ENCODE measurements at places on chromosomes 11 and 22.

DNA sequence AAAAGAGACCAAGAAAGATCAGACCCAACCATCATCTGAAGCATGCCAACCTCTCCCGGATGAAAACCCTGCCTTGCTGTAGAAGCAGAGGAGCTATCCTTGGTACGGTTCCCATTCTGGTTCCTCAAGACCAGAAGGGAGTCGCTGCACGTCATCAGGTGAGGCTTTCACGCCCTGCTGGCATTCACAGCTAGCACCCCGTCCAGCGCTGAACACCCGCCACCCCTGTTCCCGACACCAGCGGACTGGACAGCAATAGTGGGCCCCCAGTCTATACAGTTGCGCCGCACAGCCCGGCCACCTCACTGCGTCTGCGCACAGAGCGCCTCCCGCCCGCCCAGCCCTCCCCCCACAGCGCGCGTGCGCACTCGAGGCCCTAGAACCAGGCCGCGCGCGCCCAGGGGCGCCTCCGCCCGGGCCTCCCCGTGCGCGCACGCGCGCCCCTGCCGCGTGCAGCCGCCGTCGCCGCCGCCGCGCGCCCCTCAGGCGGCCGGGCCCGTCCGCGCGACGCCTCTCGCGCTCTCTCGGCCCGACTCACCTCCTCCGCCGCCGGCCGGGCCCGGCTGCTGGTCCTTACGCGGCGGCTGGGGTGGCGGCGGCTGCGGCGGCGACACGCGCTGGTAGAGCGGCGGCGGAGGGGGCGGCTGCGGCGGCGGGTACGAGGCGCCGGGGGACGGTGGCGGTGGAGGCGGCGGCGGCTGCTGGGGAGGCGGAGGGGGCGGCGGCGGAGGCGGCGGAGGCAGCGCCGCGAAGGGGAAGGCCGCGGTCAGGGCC lies 706 bp downstream of the SF1 start:
- peak; percentile 68 for DNase-seq

GRCh38 chr11:65573391-65574079 lies 1.2 kb downstream of the FAM89B start:
- no peak for DNase-seq

- no peak for DNase-seq
Observed at GRCh38 chr22:40281717-40282116, 64.6 kb upstream of the ADSL start.

DNA sequence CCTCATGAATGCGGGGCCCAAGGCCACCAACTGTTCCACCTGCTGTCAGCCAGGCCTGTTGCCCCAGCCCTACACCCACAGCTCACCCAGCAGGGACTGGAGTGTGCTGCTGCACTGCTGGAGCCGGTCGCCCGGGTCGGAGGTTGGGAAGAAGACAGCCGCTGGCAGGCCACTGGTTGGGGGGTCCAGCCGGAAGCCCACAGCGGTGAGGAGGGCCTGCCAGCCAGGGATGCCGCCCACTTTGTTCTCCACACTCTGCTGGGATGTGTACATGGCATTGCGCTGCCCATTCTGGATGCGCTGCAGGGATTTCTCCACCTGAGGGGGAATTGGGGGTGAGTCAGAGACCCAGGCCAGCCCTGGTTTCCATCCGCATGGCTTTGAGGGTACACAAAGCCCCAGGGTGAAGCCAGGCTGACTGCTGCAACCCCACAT lies 74.2 kb upstream of the PITPNB start:
- no peak for DNase-seq

GRCh38 chr11:94519478-94520084 lies 7.3 kb downstream of the C11orf97 start:
- no peak for DNase-seq

DNA sequence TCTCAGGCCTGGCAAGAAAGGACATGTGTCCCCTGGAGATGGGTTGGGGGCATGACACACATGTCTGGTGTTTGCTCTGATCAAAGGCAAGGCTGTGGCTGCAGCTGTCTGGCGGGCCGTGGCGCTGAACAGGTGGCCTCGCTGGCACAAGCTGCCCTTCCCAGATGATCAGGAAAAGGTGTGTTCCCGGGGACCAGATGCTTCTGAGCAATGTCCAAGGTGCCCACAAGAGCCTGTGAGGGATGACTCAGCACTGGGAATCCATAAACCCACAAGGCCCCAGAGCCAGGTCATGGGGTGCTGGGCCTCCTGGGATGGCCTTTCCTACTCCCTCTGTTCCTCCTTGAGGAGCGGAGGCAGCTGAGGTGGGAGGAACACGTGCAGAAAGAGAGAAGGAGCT lies 9.7 kb upstream of the LRP5 start:
- no peak for DNase-seq

DNA sequence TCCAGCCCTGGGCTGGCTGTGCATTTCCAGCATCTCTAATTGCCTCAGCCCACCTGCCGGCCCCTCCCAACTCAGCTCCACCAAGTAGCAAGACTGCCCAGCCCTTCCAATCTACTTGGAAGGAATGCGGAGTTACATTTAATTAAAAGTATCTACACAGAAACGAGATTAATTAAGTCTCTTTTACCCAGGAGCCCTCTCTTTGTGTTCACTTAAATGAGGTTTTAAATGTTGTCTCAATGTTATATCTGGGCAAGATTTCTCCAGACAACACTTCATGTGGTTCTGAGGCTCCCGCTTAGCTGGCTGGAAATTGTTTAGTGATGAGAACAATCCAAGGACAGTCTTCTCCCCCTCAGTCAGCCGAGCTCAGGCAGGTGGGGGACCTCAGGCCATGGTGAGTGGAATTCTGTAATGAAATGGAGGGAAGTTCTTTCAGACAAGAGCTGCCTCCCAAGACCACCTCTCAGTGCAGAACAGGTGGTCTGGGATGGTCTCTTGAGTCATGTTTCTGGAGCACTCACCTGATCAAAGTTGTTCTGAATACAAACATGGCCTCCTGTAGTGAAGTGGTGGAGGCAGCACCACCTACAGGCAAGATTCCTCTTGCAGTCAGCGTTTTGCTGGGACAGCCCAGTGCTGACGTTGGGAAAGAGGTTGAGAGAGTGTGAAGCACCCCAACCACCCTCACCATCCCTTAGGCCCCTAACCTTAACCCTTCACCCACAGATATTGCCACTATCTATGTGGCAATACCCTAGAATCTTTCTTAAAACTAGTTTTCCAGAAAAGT lies 371.6 kb downstream of the CADM1 start:
- no peak for DNase-seq

DNA sequence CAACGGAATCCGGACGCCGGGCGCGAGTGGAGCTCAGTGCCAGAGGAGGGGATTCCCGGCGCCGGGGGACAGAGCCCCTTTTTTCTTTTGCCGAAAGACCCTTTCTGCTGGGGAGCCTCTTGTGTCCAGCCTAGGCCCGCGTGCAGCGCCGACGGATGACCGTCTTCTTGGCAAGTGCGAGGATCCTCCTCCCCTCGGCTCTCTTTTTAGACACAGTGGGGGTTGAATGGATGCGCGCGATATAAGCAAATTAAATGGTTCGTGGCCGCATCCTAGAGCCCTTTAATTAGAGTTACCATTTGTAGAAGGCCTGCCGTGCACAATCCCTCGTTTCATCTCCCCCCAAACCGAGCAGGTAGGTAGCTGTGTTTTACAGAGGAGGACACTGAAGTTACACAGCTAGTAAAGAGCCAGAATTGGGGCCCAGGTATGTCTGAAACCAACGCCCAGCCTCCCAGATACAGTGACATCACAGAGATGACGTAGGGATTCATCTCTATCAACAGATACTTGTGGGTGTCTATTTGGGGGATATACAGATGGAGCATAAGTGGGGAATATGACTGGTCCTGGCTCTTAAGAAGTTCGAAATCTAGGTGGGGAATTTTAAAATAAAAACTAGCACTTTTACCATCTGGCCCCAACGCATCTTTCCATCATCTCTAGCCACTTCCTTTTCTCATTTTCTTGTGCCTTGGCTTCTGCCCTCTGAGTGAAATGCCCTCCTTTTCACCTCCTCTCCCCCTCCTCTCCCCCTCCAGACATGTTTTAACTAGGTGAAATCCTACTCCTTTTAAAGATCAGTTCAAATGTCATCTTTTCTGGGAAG lies 875 bp downstream of the TCP11L1 start:
- no peak for DNase-seq

GRCh38 chr11:678297-678696 lies 16.7 kb downstream of the DEAF1 start:
- no peak for DNase-seq

DNA sequence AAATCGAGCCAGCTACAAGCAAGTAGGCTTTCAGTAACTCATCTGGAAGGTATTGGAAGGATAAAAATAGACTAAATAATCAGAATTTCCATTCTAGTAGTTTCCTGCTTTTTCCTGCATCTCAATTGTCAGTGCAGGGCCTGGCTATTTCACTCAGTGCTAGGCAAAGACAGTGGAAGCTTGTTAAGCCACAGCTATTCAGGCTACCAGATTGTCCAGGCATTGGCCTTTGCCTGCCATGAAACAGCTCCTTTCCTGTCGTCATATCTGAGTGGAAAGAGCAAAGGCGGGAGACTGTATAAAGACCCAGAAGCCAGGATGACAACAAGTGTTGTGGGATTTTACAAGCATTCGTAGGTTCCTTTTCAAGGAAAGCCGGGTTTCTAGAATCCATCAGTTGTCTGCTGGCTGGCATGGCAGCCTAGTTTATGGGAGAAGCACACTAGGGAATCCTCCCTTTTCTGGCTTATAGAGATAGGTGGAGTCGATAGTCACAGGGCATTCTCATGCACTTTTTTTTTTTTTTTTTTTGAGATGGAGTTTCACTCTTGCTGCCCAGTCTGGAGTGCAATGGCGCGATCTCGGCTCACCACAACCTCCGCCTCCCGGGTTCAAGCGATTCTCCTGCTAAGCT lies 2.0 kb upstream of the TNRC6B start:
- no peak for DNase-seq

GRCh38 chr11:34972892-34973291 lies 56.5 kb downstream of the PDHX start:
- no peak for DNase-seq

DNA sequence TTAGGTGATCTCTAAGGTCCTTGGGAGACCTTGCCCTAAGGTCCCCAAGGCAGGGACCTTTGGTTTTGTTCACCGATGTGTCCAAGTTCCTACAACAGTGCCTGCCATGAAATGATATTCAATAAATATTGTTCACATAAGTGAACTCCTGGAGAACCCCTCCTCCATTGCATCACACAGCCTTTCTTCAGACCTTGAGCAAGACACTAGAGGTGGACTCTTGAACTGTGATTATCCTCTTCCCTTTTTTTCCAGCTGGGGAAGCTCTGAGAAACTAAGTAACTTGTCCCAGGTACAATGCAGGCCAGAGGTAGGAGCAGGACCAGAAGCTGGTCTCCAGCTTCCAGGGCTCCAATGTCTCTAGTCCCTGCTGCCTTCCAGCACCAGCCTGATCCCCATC lies 76.6 kb upstream of the LMO1 start:
- DNase-seq = no peak

- DNase-seq = peak; percentile 18
Observed at GRCh38 chr11:2885017-2885677, 428 bp downstream of the CDKN1C start.

- DNase-seq = peak; percentile 62
Observed at GRCh38 chr11:95067039-95067840, 521 bp downstream of the SRSF8 start.

- DNase-seq = peak; percentile 33
Observed at GRCh38 chr11:13668957-13669521, 571 bp downstream of the FAR1 start.

DNA sequence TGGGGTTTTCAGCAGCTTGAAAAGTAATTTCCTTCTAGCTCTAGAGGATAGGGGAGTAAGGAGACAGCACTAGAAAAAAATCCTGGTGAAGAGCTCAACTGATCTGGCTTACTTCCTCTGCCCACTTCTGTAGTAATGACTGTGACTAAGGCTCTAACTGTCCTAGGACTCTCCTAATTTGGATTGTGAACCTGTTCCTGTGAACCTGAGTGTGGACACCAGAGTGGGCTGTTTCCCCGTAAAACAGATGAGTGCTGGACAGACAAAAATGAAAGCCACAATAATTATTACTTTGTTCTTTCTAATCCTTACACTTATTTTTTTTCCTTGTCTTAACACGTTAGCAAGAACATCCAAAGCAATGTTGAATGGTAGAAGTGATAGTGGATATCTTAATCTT lies 154.1 kb downstream of the AASDHPPT start:
- DNase-seq = no peak

DNA sequence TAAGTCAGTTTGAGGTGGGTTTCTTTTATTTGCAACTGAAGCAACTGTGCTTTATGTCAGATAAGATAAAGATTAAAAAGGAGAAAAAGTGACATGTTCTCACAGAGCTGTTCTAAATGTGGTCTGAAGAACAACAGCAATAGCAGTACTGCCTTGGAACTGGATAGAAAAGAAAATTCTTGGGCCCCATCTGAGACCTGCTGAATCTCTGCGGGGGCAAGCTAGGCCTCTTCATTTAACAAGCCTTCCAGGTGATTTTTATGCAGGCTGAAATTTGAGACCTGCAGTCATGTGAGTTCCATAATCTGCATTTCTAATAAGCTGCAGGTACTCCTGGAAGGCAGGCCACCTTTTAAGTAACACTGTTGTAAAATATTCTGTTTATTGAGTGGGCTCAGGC lies 91.4 kb upstream of the CTSC start:
- no peak for DNase-seq

- no peak for DNase-seq
Observed at GRCh38 chr22:36243986-36244385, 4.7 kb upstream of the APOL2 start.

DNA sequence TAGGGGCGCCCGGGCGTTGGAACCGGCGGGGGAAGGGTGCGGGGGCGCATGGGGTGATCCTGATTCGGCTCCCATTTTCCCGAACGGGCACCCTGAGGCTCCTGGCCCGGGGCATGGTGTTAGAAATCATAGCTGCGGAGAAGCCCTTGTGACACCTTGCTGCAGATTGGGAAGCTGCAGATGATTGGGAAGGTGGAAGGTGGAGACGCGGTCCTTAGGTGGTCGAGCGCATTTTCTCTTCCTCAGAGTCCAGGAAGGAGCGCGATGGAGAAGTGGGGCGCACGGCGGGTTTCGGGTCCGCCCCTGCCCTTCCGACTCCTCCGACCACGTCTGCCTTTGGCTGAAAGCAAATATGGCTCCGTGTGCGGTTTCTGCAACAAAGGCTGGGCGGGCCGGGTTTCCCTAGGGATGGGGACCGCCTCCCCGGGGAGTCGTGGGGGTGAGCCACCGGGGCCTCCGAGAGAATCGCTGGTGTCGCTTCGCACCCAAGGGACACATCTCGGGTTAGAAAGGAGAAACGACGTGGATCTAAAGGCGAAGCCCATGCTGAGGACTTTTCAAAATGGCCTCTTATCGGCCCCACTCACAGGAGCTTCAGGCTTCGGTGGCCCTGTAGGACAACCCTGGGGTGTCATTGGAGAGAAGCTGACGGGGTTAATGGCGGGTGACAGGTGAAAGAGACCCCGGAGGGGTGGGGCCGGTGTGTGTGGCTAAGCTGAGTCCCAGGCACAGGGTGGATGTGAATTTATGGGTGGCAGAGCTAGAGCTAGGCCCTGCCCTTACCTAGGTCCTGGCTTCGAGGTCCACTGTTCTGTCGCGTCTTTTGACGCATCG lies 707 bp upstream of the FTH1 start:
- DNase-seq = no peak

Measured in stimulated activated CD8-positive, alpha-beta memory T cell treated with anti-CD3 and anti-CD28 coated beads, Interleukin-15, amount 100 ng/mL, for 48 hours (primary cell).